ENCODE measurements at places on chromosomes 5 and 9. TPM values are rescaled to one million over a fixed set of nuclear protein-coding genes. Genes with fewer than 3 reads are reported as not detected.

GRCh38 chr5:138803935-138804334 lies 50.7 kb downstream of the CTNNA1 start:
- no peak for DNase-seq

- DNase-seq: no peak
Observed at GRCh38 chr9:75226403-75227139, 138.3 kb downstream of the OSTF1 start.

GRCh38 chr5:54541823-54542783 lies 24.5 kb downstream of the SNX18 start:
- no peak for DNase-seq

- DNase-seq: no peak
Observed at GRCh38 chr9:72755836-72756235, 197.0 kb downstream of the ALDH1A1 start.

GRCh38 chr9:137095664-137096517 lies 9.1 kb downstream of the MAN1B1 start:
- peak; percentile 88 for DNase-seq

The CCDC69 gene
- 44.8 TPM for total RNA-seq

The PCDHB14 gene
- not detected for total RNA-seq

The IL9 gene
- 22.7 TPM for total RNA-seq
